ENCODE measurements at places on chromosomes 12 and 14.
A peak's percentile ranks its signal among the peaks of the same experiment; 100 is the strongest.

- no peak for ATAC-seq
Measured at GRCh38 chr12:132773077-132773955, 11.7 kb upstream of the ANKLE2 start.

DNA sequence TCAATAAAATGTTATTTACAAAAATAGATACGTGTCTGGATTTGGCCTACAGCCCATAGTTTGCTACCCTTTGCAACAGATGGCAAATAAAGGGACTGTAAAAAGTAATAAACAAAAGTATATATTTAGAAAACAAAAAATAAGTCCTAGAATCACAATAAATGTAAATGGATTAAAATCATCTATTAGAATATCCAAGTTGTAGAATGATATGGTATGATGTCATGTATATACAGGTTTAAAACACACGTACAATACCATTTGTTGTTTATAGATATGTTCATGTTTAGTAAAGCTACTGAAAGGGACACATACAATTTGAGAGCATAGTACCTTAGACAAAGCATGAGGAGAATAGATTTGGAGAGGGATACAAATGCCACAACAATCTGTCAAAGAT, 219.5 kb downstream of the BCL11B start:
- no peak for ATAC-seq

- no peak for ATAC-seq
Measured at GRCh38 chr14:81819344-81819743, 285.7 kb upstream of the SEL1L start.

DNA sequence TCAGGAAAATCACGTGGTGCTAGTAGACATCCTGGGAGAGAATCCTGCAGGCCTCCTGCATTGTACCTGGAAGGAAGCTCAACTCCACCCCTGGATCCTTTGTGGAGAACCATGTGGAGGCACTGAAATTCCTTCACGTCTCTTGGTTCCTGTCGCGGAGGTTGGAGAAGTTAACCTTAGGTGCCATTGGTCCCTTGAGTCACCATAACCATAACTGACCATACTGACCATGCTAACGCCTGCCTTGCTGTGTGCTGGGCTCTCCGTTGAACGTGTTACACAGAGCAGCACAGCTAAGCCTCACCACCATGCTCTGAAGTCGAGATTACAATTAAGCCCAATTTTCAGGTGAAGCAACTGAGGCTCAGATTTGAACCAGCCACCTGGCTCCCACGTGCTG, 18.6 kb downstream of the C14orf132 start:
- no peak for ATAC-seq

GRCh38 chr12:50665170-50665569, 98.7 kb upstream of the ATF1 start:
- ATAC-seq: peak; percentile 24

- ATAC-seq: no peak
Measured at GRCh38 chr12:11939223-11939622, 131.5 kb upstream of the BCL2L14 start.

DNA sequence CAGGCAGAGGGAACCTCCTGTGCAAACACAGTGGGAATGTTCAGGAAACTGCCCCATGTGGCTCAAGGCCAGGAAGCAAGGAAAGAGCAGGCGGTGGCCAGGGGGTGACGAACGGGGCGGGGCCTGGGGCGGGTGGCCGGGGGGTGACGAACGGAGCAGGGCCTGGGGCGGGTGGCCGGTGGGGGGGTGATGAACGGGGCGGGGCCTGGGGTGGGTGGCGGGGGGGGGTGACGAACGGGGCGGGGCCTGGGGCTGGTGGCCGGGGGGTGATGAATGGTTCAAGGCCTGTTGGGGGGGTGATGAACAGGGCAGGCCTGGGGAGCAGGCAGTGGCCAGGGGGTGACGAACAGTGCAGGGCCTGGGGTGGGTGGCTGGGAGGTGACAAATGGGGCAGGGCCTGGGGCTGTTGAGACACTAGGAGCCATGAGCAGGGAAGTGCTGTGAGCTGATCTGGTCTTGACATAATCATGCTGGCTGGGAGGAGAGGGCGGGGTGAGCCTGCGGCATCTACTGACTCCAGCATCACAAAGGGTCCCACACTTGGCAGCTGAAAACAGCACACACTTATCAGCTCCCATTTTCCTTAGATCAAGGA, 62.7 kb upstream of the FBRSL1 start:
- ATAC-seq: peak; percentile 63

- no peak for ATAC-seq
Measured at GRCh38 chr14:56840221-56840620, 29.9 kb upstream of the OTX2 start.

DNA sequence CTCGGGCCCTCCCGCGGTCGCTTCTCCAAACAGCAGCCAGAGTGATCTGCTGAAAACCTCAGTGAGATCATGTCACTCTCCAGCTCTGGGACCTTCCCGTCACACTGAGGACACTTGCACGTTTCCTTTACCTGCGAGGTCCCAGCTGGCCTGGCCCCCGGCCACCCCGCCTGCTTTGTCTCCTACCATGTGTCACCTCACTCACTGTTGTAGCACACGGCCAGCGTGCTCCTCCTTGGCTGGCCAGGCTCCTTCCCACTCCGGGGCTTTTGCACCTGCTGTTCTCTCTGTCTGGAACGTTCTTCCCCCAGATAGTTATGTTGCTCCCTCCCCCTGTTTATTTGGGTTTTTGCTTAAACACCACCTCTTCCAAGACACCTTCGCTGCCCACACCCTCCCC, 199.0 kb downstream of the TSPAN9 start:
- no peak for ATAC-seq
